HS-27A (cell line): ENCODE measurements at places on chromosomes 12 and 14.

DNA sequence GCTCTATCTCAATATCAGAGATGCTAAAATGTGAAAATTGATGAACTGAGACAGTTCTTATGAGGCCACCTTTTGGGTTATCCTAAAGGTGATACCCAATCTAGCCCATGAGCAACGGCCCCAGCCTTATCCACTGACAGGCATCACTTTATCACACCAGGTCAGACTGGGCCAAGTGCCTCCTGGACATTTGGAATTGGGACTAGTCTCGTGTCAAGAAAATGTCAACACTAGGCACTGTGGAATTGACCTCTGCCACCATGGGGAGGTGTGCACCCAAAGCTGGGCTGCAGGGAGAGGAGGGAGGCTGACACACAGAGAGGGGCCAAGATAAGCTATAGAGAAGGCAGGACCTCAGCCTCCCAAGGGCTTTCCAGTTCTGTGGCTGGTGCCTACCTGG is 78.5 kb upstream of the ZFP36L1 start:
- DNase-seq, result no peak

GRCh38 chr12:94140556-94140955 is 7.8 kb upstream of the PLXNC1 start:
- DNase-seq, result no peak

DNA sequence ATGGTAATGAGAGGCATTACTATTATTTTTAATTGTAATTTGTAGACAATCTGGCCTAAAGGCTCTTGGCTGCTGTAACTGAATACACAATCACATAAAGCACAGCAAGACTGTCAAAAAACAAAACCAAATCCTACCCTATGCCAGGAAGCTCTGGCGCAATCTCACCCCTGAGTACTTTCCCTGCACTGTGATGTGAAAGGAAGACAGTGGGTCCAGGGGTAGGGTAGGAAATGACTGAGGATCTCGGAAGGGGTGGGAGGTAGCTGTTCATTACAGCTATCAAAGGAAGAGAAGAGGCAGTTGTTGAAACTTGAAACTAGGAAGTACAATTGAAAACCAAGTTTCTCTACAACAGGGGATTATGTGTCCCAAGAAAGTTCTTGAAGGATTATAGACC is 202.8 kb downstream of the ANO2 start:
- no peak for DNase-seq

DNA sequence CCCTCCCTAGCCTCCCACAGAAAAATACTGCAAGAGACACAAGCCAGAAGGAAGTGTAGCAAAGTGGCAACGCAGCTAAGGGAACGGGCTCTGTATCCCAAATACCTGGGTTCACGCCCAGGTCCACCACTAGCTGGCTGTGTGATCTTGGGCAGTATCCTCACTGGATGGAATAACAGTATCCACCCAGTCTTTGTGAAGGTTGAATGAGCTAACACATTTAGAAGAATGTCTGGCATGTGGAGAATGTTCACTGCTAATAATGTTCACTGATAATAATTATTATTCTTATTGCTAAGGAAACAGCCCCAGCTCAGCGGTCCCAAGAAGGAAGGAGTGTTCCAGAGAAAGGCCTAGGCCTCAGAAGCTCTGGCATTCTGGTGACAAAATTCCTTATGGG is 70.9 kb downstream of the VWF start:
- no peak for DNase-seq

DNA sequence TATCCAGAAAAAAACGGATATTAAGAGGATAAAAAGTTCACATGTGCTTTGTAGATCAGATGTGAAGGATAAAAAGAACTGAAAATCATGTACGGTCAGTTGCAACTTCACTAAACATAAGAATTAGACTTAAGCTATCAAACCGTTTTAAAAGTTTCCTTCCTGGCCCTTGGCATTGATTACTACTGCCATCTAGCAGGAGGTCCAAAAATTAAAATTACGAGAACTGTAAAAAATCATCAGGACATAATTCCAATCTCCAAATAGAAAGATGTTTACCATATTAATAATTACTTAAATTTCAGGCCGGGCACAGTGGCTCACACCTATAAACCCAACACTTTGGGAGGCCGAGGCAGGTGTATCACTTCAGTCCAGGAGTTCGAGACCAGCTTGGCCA is 7.9 kb downstream of the WDR89 start:
- no peak for DNase-seq
